ENCODE measurements at places on chromosomes 11 and 22.
A peak's percentile ranks its signal among the peaks of the same experiment; 100 is the strongest.

- no peak for DNase-seq
Measured at GRCh38 chr11:35127619-35128018, 11.4 kb upstream of the CD44 start.

DNA sequence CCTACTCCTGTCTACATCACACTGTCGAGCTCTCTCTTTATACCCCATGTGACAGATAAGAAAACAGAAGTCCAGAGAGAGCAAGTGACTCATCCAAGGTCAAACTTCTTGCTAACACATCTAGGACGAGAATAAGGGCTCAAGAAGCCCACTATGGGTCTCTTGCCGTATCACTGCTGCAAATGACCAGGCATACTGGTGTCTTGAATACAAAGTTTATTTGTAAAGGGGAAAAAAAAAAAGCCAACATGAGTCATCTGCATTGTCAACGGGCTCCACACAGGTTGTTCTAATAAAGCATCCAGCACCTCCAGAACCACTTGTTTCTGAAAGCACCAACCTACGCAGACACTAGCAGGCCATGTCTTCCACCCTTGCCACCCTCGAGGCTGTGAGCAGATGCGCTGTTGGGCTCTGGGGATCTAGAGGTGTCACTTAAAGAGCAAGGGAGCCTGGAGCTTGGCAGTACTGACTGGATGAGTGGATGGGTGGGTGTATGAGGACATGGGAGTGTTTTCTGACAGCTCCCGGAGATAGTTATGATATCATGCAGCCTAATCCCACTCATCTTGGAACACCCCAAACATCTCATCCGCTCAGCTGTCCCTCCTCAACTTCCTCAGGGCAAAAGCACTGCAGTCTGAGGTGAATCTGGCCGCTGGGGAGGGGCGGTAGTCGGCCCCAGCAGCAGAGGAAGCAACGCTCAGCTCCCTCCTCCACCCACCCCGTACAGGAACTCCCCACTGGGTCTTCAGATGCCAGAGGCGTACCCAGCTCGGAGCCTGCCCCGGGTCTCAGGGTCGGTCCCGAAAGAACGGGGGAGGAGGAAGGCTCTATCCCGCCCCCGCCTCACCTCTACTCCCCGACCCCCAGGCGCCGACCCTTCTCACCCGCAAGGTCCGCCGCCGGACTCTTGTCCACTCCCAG lies 1.0 kb downstream of the SMCO4 start:
- peak; percentile 55 for DNase-seq

GRCh38 chr22:35116269-35116668 lies 50.3 kb downstream of the ISX start:
- no peak for DNase-seq

DNA sequence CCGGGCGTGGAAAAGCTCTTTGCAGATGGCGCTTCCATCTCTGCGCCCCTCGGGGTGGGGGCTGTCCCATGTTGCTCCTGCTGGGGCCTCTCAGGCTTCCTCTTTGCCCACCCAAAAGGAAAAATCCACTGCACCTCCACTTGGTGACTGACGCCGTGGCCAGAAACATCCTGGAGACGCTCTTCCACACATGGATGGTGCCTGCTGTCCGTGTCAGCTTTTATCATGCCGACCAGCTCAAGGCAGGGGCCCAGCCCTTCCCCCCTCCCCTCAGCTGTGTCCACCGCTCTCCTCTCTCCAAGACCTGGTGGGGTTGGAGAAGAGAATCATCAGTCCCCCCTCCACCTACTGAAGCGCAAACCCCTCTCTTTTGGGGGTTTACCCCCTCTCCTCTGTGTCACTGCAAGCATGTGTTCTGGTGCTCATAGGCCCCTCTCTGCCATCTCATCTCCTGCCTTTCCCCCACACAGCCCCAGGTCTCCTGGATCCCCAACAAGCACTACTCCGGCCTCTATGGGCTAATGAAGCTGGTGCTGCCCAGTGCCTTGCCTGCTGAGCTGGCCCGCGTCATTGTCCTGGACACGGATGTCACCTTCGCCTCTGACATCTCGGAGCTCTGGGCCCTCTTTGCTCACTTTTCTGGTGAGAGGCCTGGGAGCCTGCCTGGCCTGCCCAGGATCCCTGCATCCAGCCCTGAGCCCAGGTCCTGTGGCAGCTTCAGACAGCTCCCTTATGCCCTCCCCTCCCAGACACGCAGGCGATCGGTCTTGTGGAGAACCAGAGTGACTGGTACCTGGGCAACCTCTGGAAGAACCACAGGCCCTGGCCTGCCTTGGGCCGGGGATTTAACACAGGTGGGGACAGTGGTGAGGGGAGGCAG lies 1.8 kb downstream of the LARGE2 start:
- DNase-seq, result no peak

- DNase-seq, result peak; percentile 11
Measured at GRCh38 chr11:95058621-95059020, 8.1 kb upstream of the SRSF8 start.

DNA sequence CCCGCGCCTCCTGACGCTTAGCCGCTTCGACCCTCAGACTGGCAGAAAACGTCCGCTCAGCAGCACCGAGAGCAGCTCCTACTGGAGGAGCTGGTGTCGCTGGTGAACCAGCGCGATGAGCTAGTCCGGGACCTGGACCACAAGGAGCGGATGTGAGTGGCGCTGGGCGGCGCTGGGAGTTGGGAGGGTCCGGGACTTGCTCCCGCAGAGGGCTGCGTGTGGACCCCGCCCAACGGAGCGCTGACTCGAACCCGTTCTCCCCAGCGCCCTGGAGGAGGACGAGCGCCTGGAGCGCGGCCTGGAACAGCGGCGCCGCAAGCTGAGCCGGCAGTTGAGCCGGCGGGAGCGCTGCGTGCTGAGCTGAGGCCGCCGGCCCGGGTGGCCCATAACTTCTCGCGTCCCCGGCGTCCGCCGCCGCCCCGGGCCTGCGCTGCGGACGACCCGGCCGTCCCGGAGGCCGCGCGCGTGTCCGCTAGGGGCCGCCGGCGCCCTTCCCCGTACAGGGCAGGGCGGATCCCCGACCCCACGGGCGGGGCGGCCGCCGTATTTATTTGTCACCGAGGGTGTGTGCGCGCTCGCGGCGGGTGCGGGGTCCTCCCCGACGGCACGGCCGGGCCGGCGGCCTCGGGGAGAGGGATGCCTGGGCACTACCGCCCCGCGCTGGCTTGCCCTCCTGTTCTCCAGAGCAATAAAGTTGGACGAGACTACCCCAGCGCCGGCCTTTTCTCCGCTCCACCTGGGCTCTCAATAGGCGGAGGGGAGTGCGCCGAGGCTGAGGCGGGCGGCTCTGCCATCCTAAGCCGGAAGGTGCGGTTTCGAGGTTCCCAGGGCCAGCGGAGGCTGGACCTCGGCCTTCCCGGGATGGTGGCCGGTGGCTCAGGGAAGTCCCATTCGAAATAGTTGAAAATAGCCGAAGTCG lies 3.4 kb downstream of the KCNK7 start:
- DNase-seq, result no peak

DNA sequence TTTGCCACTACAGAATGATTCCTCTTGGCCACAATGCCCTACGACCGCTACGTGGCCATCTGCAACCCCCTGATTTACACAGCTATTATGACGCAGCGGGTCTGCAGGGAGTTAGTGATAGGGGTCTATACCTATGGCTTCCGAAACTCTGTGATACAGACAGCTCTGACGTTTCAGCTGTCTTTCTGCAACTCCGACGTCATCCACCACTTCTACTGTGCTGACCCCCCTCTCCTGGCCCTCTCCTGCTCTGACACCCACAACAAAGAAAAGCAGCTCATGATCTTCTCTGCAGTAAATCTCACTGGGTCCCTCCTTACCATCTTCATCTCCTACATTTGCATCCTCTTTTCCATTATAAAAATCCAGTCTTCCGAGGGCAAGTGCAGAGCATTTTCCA lies 52.3 kb upstream of the OR5P2 start:
- DNase-seq, result no peak

- no peak for DNase-seq
Measured at GRCh38 chr11:40444151-40444550, 1015.3 kb downstream of the LRRC4C start.

- no peak for DNase-seq
Measured at GRCh38 chr22:44430716-44431115, 67.3 kb downstream of the RTL6 start.

DNA sequence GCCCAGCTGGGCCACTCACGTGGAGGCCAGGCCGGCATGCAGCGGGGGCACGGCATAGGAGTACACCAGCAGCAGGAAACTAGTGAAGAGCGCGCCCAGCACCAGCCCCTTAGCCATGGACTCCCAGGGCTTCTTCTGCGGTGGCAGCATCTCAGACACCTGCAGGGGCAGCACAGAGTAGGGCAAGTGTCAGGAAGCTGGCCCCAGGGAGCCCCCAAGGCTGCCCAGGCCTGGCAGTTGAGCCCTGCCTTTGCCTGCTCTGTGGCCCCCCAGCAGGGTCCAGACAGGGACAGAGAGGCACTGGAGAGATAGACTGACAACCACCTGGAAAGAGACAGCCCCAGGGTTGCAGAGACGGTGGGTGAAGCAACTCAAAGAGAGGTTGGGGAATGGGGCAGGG lies 10.7 kb upstream of the SEC14L6 start:
- DNase-seq, result no peak

GRCh38 chr11:6737872-6738466 lies 33.8 kb downstream of the OR2AG2 start:
- DNase-seq, result peak; percentile 83

DNA sequence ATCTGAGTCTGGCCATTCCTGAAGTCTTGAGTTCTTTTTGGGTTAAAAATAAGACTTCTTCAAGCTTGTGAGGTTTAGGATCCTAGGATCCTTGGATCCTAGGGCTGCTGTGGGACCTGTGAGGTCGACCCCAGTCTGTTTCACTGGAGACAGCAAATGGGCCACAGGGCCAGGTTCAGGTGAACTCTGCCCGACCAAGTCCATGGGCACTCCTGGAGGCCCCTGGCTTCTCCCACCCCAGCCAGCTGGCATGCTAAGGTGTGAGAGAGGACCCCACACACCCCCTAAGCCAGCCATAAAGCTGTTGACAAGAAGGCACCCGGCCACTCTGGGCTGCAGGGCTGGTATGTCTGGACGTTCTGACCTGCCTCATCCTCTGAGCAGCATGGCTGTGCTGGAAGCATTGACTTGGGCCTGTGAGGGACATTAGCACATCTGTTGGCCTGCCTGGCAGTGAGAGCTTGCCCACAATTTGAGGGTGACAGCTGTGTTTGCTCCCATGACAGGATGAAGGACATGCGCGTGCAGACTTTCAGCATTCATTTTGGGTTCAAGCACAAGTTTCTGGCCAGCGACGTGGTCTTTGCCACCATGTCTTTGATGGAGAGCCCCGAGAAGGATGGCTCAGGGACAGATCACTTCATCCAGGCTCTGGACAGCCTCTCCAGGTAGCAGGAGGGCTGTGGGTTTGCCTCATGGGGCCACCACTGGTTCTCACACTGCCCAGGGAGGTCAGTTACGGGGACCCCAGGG lies 16.0 kb downstream of the CLDN5 start:
- no peak for DNase-seq

DNA sequence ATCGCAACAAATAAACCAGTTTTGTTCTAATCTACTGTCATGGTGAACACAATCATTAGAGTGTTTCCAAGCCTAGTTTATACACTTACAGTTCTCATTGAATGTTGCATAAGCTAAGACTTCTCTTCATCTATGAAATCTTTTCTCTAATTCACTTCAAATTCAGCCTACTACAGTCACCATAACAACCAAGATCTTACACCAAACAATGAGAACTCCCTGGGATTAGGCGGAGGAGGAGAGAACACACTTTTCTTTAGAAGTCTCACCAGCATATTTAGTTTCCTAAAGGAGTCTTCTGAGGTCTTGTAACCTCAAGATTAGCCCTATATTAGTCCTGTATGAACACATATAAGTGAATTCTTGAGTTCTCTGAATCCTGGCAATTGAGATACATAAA lies 1889.7 kb downstream of the LRRC4C start:
- DNase-seq, result no peak

GRCh38 chr11:69645801-69646492 lies 5.0 kb downstream of the CCND1 start:
- DNase-seq, result no peak
